ENCODE measurements at places on chromosomes 16 and 17.

DNA sequence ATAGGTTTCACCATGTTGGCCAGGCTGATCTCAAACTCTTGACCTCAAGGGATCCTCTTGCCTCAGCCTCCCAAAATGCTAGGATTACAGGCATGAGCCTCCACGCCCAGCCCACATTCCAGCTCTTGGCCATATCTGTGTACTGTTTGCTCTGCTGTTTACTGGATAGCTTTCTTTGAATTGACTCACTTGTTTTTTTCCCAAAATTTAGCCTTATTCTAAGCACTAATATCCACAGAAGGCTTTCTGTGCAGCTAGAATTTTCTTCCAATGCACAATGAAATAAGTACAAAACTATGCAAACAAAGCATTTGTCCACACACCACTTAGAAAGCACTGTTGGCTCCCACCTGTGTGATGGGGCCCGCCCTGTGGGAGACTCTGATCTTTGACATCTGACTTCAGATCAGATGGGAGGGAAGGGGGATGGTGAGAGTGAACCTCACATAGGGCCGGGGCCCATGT, 72.2 kb downstream of the CLEC16A start:
- no peak for DNase-seq

DNA sequence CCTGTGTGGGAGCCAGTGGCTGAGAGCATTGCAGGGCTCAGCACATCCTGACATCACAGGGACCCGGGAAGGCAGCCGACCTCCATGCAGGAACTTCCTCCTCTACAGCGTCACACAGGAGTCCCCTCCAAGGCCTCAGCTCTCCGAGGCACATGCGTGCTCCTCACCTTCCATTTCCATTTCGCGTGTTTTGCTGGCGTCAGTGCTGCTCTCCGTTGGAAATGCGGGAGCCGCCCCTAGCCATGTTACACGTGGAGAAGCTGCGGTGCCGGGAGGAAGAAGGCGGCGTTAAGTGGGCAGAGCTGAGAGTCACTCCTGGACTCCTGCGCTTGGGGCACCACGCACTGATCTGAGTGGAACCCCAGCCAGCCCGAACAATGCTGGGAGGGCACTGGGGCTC, 25.2 kb upstream of the CRISPLD2 start:
- DNase-seq = no peak

DNA sequence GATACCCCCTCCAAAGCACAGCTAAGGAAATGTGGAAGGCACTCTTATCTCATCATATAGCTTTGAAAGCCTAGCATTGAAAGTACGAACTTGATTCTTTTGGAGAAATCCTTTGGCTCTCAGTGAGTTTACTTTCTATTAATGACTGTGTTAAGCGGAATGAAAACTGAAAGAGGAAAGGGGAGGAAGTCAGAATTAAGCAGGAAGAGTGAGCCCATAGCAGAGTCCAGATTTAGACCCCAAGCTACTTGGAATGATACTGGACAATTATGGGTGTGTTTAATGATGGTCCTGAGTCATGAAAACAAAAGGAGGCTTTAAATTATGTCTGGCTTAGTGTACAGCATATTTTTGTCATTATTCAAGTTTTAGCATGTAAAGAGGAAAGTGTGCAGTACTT, 42.2 kb downstream of the TENT4B start:
- DNase-seq = no peak

DNA sequence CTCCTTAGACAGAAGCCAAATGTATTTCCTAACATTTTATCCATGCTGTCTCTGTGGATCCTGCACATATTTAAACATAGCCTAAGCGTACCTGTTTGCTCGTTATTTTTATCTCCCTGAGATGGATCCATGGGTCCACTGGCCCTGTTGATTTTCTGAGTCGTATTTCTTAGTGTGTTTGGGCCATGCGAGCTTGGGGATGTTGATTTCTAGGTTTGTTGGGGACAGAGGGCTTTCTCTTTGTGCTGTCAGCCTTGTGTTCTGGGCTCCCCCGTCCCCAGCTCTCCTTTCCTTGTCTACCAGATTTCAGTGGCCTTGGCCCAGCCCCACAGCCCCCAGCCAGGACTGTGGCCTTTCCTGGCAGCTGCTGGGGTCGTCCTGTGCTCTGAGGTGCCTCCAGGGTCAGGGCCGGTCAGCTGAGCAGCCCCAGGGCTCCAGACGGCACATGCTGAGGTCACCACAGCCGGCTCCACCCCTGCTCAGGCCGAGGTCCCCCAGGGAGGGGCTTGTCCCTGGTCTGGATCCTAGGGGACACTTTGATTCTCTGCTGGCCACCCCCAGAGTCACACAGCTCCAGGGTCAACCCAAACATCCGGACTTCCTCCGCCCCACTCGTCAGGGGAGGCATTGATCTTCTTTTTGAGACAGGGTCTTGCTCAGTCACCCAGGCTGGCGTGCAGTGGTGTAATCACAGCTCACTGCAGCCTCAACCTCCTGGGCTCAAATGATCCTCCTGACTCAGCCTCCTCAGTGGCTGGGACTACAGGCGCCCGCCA, 4.4 kb downstream of the SSTR5 start:
- no peak for DNase-seq

DNA sequence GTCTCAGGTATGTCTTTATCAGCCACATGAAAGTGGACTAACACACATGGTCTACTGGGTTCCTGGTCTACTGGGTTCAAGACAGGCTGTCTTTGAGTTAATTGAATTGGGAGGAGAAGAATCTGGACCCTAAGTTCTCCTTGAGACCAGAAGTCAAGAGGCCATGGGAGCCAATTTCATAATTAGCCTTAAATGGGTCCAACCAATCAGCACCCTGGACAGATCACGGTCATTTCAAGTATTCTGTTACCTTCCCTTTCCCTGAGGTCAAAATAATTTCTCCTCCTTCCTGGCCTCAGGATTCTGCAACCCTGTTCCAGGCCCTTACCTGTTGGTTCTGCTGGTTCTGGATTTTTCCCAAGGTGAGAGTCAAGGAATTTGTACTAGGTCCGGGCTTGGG, 23.8 kb downstream of the OSBPL7 start:
- no peak for DNase-seq

DNA sequence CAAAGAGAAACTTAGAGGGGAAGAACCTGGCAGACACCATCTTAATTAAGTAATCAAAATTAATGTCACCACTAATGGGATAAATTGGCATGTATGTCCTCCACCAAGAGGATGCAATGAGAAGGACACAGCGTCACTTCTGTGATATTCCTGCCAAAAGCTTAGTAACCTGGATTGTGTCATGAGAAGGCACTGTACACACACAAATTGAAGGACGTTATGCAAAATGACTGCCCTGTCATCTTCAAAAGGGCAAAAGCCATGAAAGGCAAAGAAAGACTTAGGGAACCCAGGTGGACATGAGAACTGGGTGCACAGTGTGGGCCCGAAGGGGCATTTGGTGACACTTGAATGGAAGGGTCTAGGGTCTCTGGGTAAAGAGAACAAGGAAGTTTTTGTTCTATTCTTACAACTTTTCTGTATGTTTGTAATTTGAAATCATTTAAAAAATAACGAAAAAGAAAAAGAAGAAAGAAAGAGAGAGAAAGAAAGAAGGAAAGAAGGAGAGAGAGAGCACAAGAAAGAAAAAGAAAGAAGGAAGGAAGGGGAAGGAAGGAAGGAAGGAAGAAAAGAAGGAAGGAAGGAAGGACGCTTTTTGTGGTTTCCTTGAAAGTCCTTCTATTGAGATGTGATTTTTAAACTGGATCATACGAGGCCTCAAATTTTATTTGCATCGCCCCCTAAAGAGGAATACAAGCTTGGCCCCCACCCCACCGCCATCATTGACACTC, 4.0 kb upstream of the APOH start:
- no peak for DNase-seq

- no peak for DNase-seq
Observed at GRCh38 chr17:12104831-12105230, 84.2 kb downstream of the MAP2K4 start.

DNA sequence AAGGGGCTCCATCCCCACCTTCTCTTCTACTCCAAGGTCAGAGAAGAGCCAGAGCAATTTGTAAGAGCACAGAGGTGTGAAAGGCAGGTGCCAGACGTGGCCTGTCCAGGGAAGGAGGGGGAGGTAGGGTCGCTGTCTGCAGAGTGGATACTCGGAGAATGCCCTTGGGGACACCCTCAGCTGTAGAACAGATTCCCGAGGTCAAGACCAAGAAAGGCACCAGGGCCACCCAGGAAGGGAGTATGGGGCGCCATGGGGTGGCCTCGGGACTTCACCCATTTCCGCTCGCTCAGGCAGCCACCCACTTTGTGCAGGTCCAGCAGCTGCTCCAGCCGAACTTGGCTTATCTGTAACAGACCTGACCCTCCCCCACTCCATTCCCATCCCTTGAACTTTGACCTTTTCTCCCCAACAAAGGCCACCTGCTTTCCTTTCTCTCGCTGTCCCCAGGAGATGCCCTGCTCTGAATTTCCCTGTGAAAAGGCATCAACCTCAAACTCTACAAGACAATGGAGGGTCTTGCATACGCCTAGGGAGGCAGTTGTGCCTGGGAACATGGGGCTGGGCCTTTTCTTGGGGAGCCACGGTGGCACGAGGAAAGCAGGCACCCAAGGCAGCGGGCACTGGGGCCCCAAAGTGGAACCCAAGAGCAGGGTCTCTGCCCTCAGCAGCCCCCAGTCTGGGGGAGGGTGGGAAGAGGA, 11.3 kb upstream of the AXIN2 start:
- DNase-seq = no peak

DNA sequence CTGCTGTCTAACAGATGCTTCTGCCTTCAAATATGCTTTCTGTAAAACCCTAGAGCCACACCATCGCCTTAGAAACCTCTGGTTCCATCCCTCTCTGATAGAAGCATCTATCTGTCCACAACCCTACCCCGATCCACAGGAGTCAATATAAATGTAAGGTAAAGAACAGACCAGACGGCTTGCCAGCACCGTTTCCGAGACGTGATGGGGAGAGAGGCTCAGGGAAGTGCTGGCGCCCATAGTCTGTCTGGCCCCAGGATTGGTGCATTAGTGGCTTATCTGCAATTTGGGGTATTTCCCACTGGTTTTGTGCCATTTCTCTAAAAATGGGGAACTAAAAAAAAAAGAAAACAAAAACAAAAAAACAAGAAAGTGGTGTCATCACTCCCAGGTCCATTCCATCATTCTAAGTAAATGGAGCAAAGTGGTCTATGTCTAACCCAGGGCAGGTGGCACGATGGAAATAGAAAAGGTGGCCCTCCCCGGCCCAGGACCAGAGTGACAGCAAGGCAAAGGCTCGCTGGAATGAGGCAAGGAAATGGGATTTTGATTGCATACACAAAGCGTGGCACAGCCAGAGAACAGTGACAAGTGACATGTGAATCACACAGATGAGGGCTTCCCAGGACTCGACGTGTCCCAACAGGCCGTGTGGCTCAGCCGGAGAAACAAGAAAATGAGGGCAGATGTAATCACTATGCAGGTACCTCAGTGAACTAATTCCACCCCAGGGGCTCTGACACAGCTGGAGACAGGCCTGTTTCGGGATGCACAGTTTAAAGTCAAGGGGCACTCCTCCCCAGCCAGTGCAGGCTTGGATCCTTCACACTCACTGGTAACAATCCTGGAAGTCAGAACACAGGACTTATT, 125.6 kb downstream of the GAS7 start:
- DNase-seq = no peak

GRCh38 chr16:23160082-23160481, 10.8 kb upstream of the USP31 start:
- DNase-seq = no peak

DNA sequence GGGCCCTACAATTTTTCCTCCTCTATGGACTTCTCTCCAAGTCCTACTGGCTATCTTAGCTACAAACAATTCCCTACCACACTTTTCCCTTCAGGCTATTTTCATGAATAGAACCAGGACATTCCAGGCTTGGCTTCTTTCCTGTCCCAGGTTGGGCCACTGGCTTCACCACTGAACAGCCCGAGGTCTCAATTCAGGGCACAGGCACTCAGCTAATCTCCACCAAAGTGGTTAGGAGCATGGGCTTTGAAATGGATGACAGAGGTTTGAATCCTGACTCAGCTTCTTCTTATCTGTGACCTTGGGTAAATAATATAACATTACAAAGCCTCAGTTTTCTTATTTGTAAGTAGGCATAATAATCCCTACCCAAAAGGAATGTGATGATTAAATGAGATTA, 50.9 kb upstream of the ZNF629 start:
- DNase-seq = no peak

GRCh38 chr16:30896261-30896888, at the start of gene CTF1:
CTF1 (plus strand) TSS chr16:30896614; CDS start chr16:30896644, 30 bp downstream.
- DNase-seq = no peak

DNA sequence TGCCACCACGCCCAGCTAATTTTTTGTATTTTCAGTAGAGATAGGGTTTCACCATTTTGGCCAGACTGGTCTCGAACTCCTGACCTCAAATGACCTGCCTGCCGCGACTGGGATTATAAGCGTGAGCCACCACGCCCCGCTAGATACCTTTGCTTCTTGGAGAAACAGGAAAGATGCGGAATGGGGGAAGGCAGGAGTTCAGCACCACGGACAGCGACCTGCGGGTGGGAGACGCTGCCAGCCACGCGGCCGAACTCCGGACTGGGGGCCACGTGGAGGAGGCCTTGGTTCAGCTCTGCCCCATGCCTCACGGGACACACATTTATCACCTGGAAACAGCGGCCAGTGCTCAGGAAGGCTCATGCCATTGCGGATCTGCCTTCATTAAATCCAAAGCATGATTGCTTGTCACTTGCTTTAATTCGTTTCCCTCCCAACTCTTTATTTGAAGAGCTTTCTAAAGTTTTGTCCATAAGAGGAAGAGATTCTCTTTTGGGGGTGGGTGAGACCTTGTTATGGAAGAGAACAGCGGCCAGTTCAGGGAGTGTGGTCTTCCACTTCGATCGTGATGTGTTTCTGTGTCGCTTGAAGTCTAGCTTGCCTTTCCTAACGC, 219.9 kb downstream of the ENGASE start:
- peak; percentile 35 for DNase-seq

GRCh38 chr17:14959106-14959648, 305.9 kb downstream of the PMP22 start:
- no peak for DNase-seq

DNA sequence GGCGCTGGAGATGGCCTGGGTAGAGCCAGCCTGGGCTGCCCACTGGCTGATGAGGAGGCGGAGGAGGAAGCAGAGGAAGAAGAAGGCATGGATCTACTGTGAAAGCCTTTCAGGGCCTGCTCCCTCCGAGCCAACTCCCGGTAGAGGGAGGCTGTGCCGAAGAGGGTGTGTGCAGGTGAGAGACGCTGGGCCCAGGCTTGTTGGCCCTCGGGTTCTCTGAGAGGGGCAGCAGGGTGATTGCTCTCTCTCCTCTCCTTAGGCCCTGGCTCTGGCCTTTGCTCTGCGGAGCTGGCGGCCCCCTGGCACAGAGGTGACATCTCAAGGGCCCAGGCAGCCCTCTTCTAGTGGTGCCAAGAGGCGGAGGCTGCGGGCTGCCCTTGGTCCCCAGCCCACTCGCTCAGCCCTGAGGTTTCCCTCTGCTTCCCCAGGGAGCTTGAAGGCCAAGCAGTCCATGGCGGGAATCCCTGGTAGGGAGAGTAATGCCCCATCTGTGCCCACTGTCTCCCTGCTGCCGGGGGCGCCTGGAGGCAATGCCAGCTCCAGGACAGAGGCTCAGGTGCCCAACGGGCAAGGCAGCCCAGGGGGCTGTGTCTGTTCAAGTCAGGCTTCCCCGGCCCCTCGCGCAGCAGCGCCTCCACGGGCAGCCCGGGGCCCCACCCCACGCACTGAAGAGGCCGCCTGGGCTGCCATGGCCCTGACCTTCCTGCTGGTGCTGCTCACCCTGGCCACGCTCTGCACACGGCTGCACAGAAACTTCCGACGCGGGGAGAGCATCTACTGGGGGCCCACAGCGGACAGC, 3.6 kb downstream of the TP53I13 start:
- DNase-seq = no peak
